ENCODE measurements at places on chromosomes 7 and 10. TPM values are rescaled to one million over a fixed set of nuclear protein-coding genes. Genes with fewer than 3 reads are reported as not detected.

The CDK1 gene
- total RNA-seq: 66.8 TPM

The ZNF503 gene
- 12.1 TPM for total RNA-seq

The LLCFC1 gene
- not detected for total RNA-seq

The BAIAP2L1 gene
- total RNA-seq: 4.9 TPM

The SLC26A3 gene
- not detected for total RNA-seq

The STEAP1B gene
- total RNA-seq: 3.2 TPM

The RARRES2 gene
- 86.2 TPM for total RNA-seq

The PIK3CG gene
- total RNA-seq: 12.1 TPM

The OR9A2 gene
- total RNA-seq: 1.1 TPM

The PROSER2 gene
- 3.2 TPM for total RNA-seq

The GALNT17 gene
- 27.0 TPM for total RNA-seq

The ELAPOR2 gene
- total RNA-seq: 14.6 TPM

The HMX2 gene
- not detected for total RNA-seq

The NKX1-2 gene
- total RNA-seq: not detected

Measured in urinary bladder (tissue), 4 donors.